ENCODE measurements at places on chromosomes 7 and 10.

- DNase-seq = no peak
These were observed 3.2 kb upstream of the NRBF2 start for GRCh38 chr10:63129888-63130287.

GRCh38 chr10:118850418-118851061, 95.8 kb upstream of the CACUL1 start:
- peak; percentile 51 for DNase-seq

- no peak for DNase-seq
These were observed 96.5 kb downstream of the PTPRN2 start for GRCh38 chr7:158491094-158491493.

DNA sequence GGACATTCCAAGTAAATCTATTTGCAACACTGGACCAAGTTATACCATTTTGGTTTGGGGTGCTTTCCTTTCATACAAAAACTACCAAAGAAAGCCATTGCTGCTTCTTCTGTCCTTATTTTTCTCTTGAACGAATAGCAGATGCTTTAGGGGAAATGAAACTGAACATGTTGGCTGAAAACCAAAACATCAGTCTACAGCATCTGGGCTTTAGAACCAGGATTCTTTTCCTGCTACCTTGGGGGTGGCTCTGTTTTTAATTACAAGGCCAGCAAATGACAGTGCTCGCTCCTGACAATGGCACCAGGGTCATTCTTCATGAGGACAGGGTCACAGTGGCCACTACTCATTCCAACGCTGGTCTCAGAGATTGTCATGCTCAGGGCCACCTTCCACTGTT, 80.3 kb downstream of the WDR11 start:
- DNase-seq = no peak

DNA sequence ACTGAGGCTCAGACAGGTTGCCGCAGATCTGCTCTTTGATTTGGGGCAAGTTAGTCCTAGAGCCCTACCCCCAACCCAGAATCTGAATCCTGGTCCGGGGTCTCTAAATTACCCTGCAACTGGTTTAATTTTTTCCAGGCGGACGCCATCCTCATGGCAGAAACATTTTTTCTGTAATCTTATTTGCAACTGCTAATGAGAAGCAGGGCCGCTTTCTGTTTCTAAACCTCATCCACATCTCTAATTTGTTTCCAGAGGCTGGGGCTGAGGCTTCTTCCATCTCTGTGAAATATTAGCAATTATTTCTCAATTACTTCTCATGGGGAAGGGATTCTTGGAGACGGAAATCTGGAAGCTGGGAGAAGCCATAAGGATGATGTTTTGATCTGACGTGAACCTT, 261.6 kb downstream of the RPS24 start:
- no peak for DNase-seq

GRCh38 chr10:5655121-5655520, 11.3 kb downstream of the ASB13 start:
- DNase-seq = no peak

All from head of caudate nucleus (tissue), 42 donors.